ENCODE measurements at places on chromosomes 12 and 14.

- DNase-seq = no peak
Observed at GRCh38 chr12:58131986-58132755, 190.8 kb downstream of the ATP23 start.

GRCh38 chr12:227286-227915, 13.4 kb upstream of the SLC6A12 start:
- no peak for DNase-seq

DNA sequence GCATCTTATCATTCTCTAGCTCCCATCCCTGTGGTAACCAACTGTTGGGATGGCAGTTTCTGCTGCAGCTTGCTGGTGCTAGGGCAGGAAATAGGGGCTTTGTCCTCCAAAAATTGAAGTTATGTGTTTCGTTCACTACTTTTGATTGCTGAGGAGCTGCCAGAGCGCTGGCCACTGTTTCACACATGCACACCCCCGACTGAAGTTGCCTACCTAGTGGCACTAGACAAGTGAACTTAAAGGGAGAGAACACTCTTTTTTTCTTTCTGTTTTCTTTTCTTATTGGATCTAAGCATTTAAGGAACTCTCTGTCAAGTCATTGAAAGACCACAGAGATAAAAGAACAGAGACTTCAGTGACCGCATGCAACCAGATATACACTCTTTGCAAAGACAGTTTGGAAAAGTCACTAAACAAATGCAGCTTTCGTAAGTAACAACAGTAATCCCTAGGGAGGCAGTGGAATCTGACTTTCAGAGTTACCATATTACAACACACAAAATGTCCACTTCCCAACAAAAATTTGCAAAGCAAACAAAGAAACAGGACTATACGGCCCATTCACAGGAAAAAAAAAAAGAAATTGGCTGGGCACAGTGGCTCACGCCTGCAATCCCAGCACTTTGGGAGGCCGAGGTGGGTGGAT, 12.0 kb downstream of the TFCP2 start:
- no peak for DNase-seq

DNA sequence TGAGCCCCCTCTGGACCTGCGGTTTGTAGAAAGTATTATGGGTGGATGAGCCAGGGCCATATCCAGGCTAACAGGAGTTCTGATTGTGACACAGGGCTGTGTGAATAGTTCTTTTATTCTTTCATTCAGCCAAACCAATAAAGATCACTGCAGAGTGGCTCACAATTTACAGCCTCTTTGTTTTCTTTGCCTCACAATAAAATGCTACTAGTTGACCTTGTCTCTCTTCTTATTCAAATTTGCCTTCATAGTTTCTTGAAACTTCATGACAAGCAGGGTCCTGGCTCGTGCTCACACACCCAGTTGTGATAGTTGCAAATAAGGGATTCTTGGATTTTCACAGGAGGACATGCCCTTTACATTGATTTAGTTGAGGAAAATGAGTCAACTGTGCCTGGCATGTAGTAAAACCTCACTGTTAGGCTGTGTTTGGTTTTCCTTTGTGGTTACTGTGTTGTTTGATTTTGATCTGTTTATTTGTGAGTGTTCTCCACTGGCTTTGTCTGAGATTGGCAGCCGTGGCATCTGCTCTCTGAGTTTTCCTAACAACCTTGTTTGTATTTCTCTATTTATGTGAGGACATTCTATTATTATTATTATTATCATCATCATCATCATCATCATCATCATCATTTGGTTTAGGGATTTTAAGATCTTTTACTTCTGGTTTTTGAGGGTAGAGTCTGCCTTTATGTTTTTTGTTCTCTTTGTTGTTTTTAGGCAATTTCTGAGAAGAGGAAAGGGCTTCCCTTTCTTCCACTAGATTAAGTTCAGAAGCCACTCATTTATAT, 2.7 kb upstream of the KRT6B start:
- DNase-seq = no peak

DNA sequence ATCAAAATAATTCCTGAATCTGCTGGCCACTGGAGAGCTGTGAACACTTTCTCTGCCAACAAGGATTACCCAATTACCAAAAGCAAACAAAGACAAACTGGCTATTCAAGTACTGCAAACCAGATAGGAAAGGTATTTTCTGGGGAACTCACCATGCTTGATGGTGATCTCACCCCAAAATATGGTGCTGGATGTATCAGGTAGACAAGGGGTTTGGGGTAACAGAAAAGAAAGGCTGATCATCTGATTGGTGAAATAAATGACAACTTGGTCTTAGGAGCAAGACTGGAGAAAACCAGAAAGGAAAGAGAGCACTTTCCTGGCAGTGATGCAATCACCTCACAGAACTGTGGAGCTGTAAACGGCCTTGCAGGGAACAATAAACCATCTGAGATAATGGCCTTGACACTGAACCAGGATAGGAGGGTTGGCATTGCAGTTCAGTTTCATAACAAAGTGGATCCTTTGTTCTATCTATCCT, 31.0 kb upstream of the NPFF start:
- DNase-seq = no peak

- no peak for DNase-seq
Observed at GRCh38 chr14:100015251-100015655, 50.0 kb upstream of the EVL start.

- DNase-seq = no peak
Observed at GRCh38 chr14:34721129-34721528, 6.7 kb upstream of the CFL2 start.

DNA sequence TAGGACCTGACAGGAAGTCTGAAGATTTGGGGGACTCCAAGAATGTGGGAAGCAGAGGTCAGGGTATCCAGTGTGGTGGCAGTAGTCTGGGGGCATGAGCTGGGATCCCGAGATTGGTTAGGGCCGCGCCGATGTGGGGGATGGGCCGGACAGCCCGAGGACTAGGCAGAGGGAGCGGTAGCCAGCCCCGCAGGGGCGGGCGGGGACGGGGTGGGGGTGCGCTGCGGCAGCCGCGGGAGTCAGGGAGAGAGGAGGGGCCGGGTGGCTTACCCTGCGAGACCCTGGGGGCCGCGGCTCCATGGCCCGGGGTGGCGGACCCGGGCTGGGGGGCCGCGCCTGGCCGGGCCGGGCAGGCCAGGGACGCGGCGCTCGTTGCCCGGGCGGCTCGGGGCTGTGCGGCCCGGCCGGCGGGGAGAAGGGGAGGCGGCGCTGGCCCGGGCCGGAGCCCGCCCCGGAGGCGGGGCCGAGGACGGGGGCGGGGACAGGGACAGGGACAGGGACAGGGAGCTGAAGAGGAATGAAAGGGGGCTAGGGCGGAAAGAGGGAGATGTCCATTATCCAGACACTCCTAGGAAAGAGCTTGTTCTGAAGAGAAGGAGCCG, 5.6 kb downstream of the ZNF385A start:
- no peak for DNase-seq

DNA sequence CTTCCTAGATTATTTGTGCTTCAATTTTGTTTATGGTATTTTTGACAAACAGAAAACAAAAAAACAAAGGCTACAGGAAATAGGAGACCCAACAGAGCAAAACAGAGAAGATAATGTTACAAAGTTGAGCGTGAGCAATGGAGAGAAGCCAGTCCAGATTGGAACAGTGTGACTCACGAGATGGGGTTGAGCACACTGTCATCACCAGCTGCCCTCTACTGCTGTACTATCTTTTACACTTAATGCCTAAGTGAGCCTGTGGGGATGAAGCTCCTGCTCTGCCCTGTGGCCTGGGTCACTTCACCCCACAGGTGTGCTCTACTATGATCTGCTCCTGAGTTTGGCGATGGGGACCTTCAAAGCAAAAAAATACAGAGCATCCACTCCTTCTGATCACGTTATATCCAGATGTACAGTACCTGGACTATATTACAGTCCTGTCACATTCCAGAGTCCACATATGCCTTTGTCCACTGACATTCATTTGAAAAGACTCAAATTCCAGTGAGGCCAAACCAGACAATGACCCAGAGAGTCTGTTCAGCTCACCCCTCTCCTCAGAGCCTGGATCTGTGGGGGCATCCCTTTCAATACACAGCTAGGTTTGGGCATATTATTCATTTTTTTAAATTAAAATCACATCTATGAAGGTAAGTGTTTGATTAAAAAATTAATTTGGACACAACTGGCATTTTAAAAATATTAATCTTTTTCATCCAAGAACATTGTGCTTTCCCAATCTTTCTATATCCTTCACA, 4.4 kb downstream of the IPO8 start:
- DNase-seq = no peak

DNA sequence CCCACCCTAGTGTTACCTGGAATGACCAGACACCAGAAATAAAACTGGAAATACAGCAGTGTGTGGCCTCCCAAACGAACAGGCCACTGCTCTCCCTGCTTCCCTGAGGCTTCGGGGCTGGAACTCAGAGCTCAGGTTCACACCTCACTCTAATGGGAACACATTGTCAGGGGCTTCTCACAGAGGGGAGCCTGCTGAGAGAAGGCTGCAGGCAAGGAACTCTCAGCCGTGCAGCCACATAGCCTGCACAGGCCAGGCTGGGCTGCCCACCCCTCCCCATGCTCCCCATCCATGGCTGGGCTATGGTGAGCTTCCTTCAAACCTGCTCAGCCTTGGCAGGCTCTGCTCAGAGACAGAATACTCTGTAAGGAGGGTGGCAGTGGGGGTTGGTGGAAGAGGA, 302.5 kb downstream of the EMP1 start:
- no peak for DNase-seq

- no peak for DNase-seq
Observed at GRCh38 chr12:131140697-131141096, 187.0 kb downstream of the ADGRD1 start.

- no peak for DNase-seq
Observed at GRCh38 chr14:22932146-22932545, 3.0 kb upstream of the PRMT5 start.

GRCh38 chr14:32249780-32250179, 46.7 kb upstream of the RNU6-8 start:
- DNase-seq = no peak

DNA sequence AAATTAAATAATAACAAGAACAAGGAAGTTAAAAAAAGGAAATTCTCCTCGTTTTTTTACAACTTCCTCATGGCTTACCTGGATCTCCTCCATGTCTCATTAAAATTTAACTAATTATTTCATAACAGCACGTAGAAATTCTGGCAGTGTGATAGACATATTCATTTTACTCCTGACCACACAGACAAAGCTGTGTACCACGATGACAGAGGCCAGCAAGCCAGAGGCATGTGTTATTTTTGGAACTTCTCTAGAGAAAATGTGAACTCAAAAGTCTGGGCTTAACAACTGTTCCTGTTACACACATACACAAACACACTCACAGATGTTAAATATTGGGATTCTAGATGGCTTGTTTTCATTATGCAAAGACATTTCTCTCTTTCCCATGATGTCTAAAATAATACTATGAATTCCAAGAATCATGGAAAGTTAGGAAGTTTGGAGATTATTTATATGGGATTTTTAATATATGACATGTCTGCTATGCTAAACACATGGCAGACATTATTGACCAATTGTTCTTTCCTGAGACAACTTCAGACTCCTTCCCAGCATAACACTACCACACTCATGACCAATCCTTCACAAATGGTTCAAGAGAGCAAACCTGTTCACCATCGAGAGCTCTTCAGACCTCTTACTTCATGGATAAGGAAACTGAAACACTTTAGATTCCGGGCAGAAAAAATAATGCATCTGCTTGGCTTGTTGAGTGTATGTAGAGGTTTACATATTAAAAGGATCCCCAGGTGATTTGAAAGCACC, 158.7 kb downstream of the DACT1 start:
- DNase-seq = no peak

- DNase-seq = no peak
Observed at GRCh38 chr12:63928305-63928704, 83.8 kb downstream of the SRGAP1 start.

- DNase-seq = no peak
Observed at GRCh38 chr14:77003960-77004710, 24.4 kb downstream of the IRF2BPL start.

DNA sequence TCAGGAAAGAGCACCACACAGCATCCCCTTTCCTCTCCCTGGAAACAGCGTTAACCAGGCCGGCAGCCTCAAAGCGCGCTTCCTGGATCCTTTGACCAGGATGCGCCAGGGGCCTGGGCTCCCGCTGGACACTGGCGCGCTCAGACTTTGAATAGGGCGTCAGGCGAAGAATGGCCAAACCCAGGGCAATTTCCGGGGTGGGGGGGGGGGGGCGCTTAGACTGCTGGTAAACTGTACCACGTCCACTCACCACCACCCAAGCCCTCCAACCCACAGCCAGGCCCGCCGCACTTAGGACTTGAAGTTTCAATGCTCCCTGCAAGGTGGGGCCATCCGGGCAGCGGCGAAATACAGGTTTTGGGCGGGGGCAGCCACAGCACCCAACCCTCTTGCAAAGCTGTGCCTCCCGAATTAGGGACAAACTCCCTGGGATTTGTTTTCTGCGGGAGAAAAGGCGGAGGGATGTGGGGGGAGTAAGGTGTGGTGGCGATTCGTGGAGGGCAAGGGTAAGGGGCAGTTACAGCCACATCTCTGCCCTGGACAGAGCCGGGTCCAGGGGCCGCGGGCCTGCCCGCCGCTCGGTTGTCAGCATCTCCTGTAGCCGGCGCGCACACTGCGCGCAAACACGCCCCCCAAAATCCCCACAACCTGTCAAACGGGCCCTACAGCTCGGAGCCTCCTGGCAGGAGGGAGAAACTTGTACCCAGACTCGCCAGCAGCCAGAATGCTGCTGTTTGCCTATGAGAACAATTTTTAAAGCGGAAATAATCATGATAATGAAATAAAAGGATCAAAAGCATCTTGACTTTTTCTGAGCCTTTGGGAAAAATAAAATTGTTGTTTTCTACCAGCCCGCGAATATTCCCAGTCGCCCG, 958 bp downstream of the RTN1 start:
- DNase-seq = no peak

- DNase-seq = no peak
Observed at GRCh38 chr12:23753628-23754365, 195.7 kb downstream of the SOX5 start.

- DNase-seq = no peak
Observed at GRCh38 chr12:131860472-131861260, 32.5 kb downstream of the MMP17 start.

DNA sequence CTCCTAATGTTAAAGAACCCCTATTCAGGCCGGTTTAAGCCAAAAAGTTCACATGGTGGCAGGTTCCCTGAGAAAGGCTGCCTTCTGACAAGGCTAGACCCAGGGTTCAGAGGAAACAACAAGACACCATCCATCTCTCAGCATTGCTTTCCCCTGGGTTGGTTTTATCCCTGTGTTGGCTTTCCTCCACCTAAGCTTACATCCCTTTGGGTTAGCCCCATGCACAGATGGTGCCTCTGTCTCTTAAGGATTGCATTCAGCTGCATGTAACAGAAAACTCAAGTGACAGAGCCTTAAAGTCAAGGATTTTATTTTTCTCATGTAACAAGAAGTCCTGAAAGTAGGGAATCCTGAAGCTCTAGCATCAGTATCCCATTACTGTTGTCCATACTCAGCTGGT, 42.8 kb upstream of the RIN3 start:
- DNase-seq = no peak

DNA sequence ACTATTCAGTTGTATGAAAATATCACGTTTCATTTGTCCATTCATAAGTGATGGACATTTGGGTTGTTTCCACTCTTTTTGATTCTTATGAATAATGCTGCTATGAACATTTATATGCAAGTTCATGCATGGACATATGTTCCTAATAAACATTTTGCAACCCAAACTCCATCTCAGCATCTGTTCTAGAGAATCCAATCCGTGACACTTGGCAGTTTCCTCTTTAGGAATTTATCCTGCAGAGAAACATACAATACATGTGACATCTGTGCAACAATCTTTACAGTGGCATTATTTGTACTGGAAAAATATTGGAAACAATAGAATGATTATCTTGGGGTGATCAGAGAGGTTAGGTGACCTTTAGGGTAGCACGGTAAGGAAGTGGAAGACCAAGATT, 290.8 kb upstream of the SRRM4 start:
- DNase-seq = no peak

Data from amygdala (tissue), 56 donors.